ENCODE measurements at places on chromosomes 2 and 18. TPM values are rescaled to one million over a fixed set of nuclear protein-coding genes. Genes with fewer than 3 reads are reported as not detected.

ERBB4 gene
- not detected for total RNA-seq

RTP5 gene
- not detected for total RNA-seq

EMILIN2 gene
- 1.3 TPM for total RNA-seq

UBXN4 gene
- total RNA-seq = 72.2 TPM

SP9 gene
- under 0.01 TPM for total RNA-seq

HJURP gene
- total RNA-seq = 0.67 TPM

KCNIP3 gene
- total RNA-seq = 14.8 TPM

SLC14A1 gene
- under 0.01 TPM for total RNA-seq

CERS6 gene
- 34.9 TPM for total RNA-seq
